ENCODE measurements at places on chromosomes 1 and 21. TPM values are rescaled to one million over a fixed set of nuclear protein-coding genes. Genes with fewer than 3 reads are reported as not detected.

GRCh38 chr1:93629101-93630059 lies 52.3 kb downstream of the BCAR3 start:
- no peak for DNase-seq

GRCh38 chr1:109792056-109792831 lies 28.5 kb upstream of the EPS8L3 start:
- DNase-seq = peak; percentile 84

DNA sequence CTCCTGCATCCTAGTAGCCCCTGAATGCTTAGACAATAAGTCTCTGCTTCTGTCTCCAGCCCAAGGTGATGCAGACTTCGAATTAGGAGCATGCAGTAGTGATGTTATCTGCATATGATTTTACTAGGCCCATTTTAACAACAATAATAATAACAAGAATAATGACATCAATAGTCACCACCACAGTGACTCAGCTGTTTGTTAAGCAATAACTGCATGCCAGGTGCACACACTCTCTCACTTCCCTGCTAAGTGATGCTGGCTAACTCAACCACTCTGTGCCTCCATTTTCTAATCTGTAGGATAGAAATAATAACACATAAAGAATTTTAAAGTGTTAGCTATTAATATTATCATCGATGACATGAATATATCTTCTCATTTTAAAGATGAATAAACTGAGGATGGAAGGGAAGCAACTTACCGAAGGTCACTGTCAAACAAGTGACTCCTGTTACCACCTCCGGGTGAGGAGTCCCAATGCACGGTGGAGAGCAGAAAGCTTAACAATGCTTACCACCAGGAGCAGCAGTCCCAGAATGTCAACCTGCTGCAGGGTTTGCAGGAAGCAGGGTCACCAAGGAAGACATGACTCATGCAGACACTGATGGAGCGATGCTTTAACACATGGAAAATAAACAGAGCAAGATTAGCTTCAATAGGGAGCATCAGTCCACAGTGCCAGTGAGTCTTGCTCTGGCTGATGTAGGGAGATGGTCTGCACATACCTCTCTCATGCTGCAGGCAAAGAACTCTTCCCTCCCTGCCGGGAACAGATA lies 290.2 kb downstream of the SPATA17 start:
- DNase-seq = no peak

DNA sequence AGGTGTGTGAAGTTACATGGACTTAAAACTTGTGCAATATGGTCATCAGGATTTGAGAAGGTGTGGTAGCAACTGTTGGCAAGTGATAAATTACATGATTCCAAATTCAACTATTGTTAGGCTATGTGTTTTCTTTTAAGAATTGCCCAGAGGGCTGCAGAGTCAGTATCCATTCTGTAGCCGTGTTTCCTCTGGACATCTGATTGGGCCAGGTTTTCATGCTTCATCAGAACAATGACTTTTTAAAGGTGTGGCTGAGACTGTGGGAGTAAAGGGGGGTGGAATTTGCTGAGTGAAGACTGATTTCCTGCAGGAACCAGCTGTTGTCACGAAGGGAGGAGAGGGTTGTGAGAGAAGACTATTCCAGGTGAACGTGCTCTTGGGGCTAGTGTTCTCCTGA lies 1.7 kb upstream of the HRNR start:
- no peak for DNase-seq

GRCh38 chr21:10616535-10616934 lies 95.2 kb downstream of the TPTE start:
- no peak for DNase-seq

- DNase-seq = no peak
Observed at GRCh38 chr1:107430540-107431228, 289.8 kb downstream of the NTNG1 start.

GRCh38 chr21:44485254-44485793 lies 30.0 kb downstream of the LRRC3 start:
- DNase-seq = no peak

GRCh38 chr1:171715813-171716251 lies 26.0 kb downstream of the VAMP4 start:
- DNase-seq = no peak

DNA sequence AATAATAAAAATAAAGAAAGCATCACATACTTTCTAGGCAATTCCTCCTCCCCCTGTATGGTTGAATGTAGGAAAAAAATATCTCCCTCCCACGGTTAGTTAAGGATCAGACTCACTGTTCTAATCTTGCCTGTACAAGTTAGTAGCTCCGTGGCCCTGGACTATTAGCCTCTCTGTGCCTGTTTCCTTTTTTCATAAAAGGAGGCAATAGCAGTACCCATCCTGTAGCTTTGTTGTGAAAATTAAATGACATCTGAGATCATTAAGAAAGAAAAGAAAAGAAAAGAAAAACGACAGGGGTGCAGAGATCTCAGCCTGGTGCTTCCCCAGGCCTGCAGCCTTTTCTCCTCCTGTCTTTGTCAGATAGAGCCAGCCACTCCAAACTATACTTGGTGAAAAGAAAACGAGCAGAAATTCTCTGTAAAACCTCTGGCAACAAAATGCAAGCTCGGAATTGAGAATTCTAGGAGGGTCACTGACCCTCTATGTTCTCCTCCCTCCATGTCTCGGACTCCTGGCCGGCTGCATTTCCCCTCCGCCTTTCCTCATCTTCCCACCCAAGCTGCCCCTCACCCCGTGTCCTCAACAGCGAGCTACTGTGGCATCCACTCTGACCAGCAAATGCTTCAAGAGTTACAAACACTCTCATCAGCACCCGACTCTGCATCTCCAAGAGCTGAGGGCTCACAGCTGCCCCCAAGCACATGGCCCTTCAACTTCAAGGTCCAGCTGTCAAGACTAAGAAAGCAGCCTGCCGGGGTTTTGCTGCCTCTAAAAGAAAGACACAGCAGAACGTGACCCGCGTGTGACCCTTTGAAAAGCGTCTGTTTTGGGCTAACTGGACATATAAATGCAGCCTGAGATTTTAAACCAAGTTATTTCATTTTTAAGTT lies 13.6 kb downstream of the RIPK4 start:
- no peak for DNase-seq

- peak; percentile 43 for DNase-seq
Observed at GRCh38 chr1:17201201-17202021, 3.5 kb upstream of the PADI1 start.

- DNase-seq = no peak
Observed at GRCh38 chr21:17497316-17497715, 15.5 kb upstream of the CXADR start.

- DNase-seq = no peak
Observed at GRCh38 chr1:217907504-217907903, 276.4 kb downstream of the SPATA17 start.

The GPR25 gene
- total RNA-seq = not detected

The NUAK2 gene
- total RNA-seq = 0.75 TPM

The FAM72B gene
- total RNA-seq = 0.13 TPM

The RAP1GAP gene
- 2.7 TPM for total RNA-seq

The SLC9C2 gene
- total RNA-seq = 0.13 TPM

The KISS1 gene
- total RNA-seq = not detected

The DNM3 gene
- 2.4 TPM for total RNA-seq

The CLDN17 gene
- not detected for total RNA-seq

The C1QA gene
- total RNA-seq = 35.1 TPM

The RPTN gene
- not detected for total RNA-seq
